IMR-90 (cell line): ENCODE measurements at places on chromosomes 4 and X. TPM values are rescaled to one million over a fixed set of nuclear protein-coding genes. Genes with fewer than 3 reads are reported as not detected.

DNA sequence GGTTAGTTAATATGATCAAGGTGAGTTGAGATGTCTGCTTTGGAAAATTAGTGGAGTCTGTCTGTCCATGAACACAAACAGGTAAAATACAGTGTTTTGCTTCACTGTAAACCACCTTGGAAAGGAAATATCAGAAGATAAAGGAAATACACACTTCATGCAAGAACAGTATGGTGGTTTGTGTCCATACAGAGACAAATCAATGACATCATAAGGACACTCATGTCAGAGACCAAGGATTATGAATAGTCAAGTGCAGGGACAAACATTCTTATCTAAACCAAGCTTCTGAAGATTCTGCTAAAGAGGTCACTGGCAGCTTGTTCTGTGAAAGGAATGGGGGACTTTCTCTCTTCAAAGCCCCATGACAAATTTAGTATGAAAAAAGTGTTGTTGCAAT, 322.9 kb upstream of the F9 start:
- H3K27me3 ChIP-seq = peaks cover 10% of the 10 kb centered on the region; the same call in 1 of the 2 replicates
- H3K4me3 ChIP-seq = no peak overlapping the region
- H3K36me3 ChIP-seq = no peaks in the 10 kb centered on the region
- no peak for DNase-seq
- no peak overlapping the region for H3K27ac ChIP-seq
- H3K4me1 ChIP-seq = no peaks in the 10 kb centered on the region

DNA sequence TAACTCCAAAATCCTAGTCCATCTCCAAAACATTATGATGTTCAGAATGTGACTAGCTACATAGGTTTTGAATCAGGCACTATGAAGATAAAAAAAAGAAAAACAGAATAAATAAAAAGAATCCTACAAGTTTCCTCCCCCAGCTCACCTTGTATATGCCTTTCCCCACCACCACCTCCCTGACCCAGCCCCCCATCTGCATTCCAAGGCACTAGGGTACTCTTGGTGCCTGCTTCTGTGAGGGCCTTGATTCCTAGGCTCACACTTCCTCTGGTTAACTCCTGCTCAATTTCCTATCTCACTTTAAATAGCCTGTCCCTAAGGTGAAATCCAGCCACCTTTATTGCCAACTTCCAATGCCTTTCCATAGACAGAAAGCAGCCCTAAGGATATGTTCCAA, 178.7 kb upstream of the ATOH1 start:
- H3K36me3 ChIP-seq = no peaks in the 10 kb centered on the region
- H3K27me3 ChIP-seq = no peaks in the 10 kb centered on the region
- H3K4me1 ChIP-seq = no peaks in the 10 kb centered on the region
- H3K4me3 ChIP-seq = no peak overlapping the region

DNA sequence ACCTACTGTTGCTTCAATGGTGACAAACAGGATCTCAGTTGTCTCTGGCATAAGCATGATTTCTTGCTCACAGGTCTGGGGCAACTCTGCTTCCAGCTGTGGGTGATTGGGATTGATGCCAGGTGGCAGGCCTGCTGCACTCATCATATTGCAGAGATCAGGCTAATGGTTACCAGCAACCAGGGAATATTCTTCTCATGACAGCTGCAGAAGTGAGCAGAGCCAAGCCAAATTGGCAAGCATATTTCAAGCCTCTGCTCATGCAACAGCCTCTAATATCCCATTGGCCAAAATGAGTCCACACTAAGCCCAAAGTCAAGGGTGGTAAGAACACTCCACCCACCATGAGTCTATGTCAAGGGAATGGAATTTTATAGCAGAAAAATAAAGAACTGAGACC, 26.7 kb upstream of the TBC1D19 start:
- peak; percentile 95 for DNase-seq
- no peak overlapping the region for H3K4me3 ChIP-seq
- no peaks in the 10 kb centered on the region for H3K27me3 ChIP-seq

- H3K4me1 ChIP-seq = no peaks in the 10 kb centered on the region; the same call in 1 of the 2 replicates
- H3K27me3 ChIP-seq = no peaks in the 10 kb centered on the region; the same call in 1 of the 2 replicates
- H3K4me3 ChIP-seq = no peak overlapping the region
- no peaks in the 10 kb centered on the region for H3K36me3 ChIP-seq
- DNase-seq = peak; percentile 33
These were observed 16.0 kb downstream of the RAB40A start for GRCh38 chrX:103503163-103503852.

DNA sequence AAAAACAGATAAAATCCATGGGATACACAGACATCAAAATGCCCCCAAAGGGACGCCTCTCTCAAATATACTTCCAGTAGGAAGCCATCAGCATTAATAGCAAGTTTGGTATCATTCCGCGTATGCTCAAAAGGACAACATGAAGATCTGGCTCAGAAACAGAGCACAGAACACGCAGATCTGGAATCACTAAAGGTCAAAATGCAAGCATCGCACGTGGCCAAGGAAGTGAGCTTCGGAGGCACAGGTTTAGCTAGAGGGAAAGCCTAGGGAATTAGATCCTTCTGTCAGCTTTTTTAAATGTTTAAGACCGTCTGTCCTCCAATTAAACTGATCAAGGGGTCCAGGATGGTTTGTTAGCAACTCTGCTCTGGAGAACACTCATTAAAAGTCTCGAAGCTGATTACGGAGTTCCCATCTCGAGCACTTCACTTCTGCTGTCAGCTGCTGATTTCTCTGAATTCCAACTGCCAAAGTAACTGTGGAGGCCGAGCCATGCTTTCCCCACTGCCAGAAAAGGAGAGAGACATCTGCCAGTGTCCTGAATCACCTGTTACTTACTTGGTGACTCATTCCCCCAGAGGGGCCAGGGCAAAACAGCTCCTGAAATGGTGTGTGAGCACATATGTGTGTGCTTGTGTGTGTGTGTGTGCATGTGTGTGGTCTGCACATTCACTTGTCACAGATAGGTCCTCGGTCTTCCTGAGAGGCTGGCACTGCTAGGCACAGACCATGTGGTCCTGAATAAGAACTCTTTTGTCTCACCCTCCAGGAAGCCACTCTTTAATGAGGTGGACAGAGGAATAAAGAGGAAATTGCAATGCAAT, 177.7 kb upstream of the PPARGC1A start:
- H3K4me1 ChIP-seq = peaks cover 14% of the 10 kb centered on the region
- no peak overlapping the region; the same call in 1 of the 2 replicates for H3K27ac ChIP-seq
- H3K27me3 ChIP-seq = no peaks in the 10 kb centered on the region
- no peaks in the 10 kb centered on the region for H3K36me3 ChIP-seq
- DNase-seq = peak; percentile 84
- H3K4me3 ChIP-seq = no peak overlapping the region

DNA sequence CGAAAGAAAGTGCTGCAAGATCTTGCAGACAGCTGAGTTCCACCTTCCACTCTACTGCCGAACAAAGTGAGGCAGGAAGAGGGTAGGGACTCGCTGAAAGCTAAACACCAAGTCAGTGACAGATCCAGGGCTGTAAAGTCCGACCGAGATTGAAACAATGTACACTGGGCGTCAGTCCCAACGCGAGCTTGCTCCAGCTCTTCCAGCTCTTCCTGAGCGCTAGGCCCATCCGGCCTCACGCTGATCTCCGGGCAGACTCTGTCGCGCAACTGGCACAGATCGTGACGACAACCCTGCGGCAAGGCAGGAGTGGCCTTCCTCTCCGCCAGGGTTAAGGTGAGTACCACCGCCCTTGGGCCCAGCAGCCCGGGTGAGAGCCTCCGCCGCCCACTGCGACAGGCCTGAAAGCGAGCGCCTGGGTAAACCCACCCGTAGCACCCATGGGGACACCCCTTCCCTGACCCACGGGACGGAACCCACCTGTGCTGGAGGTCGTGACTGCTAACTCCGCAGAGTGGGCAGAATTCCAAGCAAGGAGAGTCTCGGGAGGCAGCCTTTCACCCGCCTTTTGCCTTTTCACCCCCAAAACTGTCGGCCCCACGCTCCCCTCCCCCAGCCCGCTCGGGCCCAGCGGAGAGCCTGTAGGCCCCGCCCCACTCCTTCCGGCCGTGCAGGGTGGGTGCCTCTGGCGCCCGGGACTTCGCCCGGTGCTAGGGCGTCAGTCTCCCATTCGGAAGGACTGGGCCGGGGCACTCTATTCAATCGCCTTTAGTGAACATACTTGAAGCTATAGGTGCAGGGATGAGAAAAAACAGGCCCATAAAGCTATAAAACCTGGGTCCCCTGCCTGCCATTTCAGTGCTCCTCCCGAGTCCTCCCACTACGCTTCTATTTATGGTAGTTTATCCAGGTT, at the start of gene TMLHE:
Gene TMLHE, minus strand, starts transcription at position 641 of the 913 bp plus-strand sequence. CDS start 67,676 bp downstream, outside the sequence.
- peak within 1 kb of the TSS; percentile 91 for H3K27ac ChIP-seq
- H3K4me1 ChIP-seq = no peaks in the 10 kb centered on the region
- no peaks in the 10 kb centered on the region for H3K36me3 ChIP-seq
- H3K4me3 ChIP-seq = peak within 1 kb of the TSS; percentile 88

- H3K27me3 ChIP-seq = no peaks in the 10 kb centered on the region
- no peak overlapping the region for H3K4me3 ChIP-seq
- H3K36me3 ChIP-seq = peaks cover 3% of the 10 kb centered on the region
- H3K27ac ChIP-seq = peak overlapping the region; percentile 82
- peak; percentile 57 for DNase-seq
- H3K4me1 ChIP-seq = peaks cover 30% of the 10 kb centered on the region
These were observed 44.4 kb downstream of the SEL1L3 start for GRCh38 chr4:25818371-25818871.

GRCh38 chr4:113636877-113637276, 124.7 kb downstream of the CAMK2D start:
- H3K27ac ChIP-seq = no peak overlapping the region
- H3K27me3 ChIP-seq = no peaks in the 10 kb centered on the region
- H3K4me3 ChIP-seq = no peak overlapping the region
- peaks cover 15% of the 10 kb centered on the region for H3K4me1 ChIP-seq
- peak; percentile 62 for DNase-seq

GRCh38 chrX:154980330-154981115, 42.0 kb downstream of the F8 start:
- DNase-seq = peak; percentile 49
- H3K36me3 ChIP-seq = no peaks in the 10 kb centered on the region
- peak overlapping the region; percentile 62 for H3K4me3 ChIP-seq
- H3K27me3 ChIP-seq = no peaks in the 10 kb centered on the region

- H3K36me3 ChIP-seq = peaks cover 31% of the 10 kb centered on the region
- DNase-seq = peak; percentile 2
- H3K4me1 ChIP-seq = no peaks in the 10 kb centered on the region
- H3K4me3 ChIP-seq = no peak overlapping the region
These were observed 14.7 kb downstream of the CXCR3 start for GRCh38 chrX:71603618-71604017.

DNA sequence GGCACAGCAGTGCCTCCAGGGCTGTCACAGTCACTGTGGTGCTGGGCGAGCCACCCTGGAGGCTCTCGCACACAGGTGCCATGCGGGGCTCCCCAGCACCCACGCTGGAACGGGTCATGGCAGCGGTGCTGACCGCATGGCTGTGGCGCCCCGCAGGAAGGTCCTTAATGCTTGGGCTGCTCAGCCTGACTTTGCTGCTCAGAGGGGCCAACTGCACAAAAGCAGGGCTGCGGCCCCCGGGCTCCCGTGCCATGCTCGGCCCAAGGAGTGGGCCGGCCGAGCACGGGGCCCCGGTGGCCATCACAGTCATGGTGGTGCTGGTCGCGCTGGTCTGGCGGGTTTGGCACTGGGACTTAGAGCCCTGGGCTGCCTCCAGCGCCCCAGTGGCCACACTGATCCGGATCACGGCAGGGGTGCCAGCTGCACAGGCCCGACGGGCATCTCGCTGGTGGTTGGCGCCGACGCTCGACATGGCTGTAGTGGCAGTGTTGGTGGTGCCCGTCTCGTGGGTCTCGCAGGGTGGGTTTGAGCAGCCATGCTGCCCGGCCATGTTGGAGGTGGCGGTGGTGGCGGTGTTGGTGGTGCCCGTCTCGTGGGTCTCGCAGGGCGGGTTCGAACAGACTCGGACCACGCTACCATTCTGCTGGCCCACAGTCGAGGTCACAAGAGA, 10.2 kb upstream of the RENBP start:
- DNase-seq = no peak
- H3K27ac ChIP-seq = no peak overlapping the region
- H3K36me3 ChIP-seq = peaks cover 81% of the 10 kb centered on the region
- no peak overlapping the region for H3K4me3 ChIP-seq
- H3K27me3 ChIP-seq = no peaks in the 10 kb centered on the region

DNA sequence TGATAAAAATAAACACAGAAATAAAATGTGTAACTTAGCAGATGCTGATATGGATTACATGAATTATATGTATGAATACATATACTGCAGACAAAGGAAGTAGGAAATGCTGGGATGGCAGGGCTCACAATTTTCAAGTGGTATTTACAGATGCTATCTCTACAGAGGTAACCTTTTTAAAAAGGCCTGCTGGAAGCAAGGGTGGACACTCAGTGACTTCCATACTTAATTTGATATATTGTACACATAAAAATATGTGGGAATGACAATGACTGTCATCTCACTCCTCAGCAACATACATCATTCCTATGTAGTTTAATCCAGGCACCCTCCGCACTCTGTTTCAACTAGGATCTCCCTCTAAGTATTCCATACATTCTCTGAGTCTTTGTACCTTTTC, 452.9 kb downstream of the DTHD1 start:
- DNase-seq = no peak
- H3K27ac ChIP-seq = no peak overlapping the region
- no peaks in the 10 kb centered on the region for H3K27me3 ChIP-seq
- H3K4me3 ChIP-seq = no peak overlapping the region
- H3K36me3 ChIP-seq = no peaks in the 10 kb centered on the region

- H3K4me3 ChIP-seq = no peak overlapping the region
- no peaks in the 10 kb centered on the region for H3K36me3 ChIP-seq
- H3K27me3 ChIP-seq = no peaks in the 10 kb centered on the region
These were observed 44.2 kb upstream of the RASSF6 start for GRCh38 chr4:73664470-73664869.

- H3K4me1 ChIP-seq = no peaks in the 10 kb centered on the region
- no peak overlapping the region for H3K4me3 ChIP-seq
- no peaks in the 10 kb centered on the region for H3K27me3 ChIP-seq
- no peaks in the 10 kb centered on the region for H3K36me3 ChIP-seq
These were observed 243.6 kb downstream of the NPFFR2 start for GRCh38 chr4:72275381-72275780.

- H3K36me3 ChIP-seq = no peaks in the 10 kb centered on the region
- H3K4me1 ChIP-seq = peaks cover 9% of the 10 kb centered on the region; the same call in 1 of the 2 replicates
- DNase-seq = no peak
- H3K27me3 ChIP-seq = no peaks in the 10 kb centered on the region
- H3K4me3 ChIP-seq = no peak overlapping the region
- no peak overlapping the region for H3K27ac ChIP-seq
These were observed 4.3 kb downstream of the IL15 start for GRCh38 chr4:141640696-141641095.

Gene TLR8
- not detected in 2 replicates for total RNA-seq

Gene TMEM33
- total RNA-seq = 45.5 and 49.7 TPM in 2 replicates

Gene DGAT2L6
- not detected in 2 replicates for total RNA-seq

Gene LRCH2
- 4.3 and 8.1 TPM in 2 replicates for total RNA-seq

Gene ING2
- total RNA-seq = 2.5 and 9.7 TPM in 2 replicates

Gene IL2
- total RNA-seq = not detected in 2 replicates

Gene MAD2L1
- total RNA-seq = 13.6 and 32.2 TPM in 2 replicates

Gene TCEANC
- total RNA-seq = 1.4 and 2.5 TPM in 2 replicates

Gene ARHGEF38
- not detected in 2 replicates for total RNA-seq

Gene XIAP
- total RNA-seq = 17.4 and 30.0 TPM in 2 replicates

Gene GPR143
- total RNA-seq = not detected in 2 replicates
